ENCODE measurements at places on chromosomes 11 and 22.
A peak's percentile ranks its signal among the peaks of the same experiment; 100 is the strongest.

DNA sequence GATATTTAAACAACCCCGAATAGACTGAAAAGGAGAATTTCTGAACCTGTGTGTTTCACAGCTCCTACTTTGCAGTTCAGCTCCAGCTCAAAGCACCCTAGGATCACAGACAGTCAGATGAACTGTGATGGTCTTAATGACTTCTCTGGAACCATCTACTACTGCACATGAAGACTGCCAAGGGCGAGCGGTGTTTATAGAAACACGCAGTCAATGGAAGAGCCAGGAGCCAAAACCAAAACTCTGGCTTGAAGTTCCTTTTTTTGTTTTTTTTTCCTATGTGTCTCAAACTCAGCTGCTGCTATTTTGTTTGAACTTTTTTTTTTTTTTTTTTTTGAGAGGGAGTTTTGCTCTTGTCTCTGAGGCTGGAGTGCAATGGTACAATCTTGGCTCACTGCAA lies 382.6 kb upstream of the SYN3 start:
- no peak for DNase-seq

GRCh38 chr11:60857378-60858232 lies 1.9 kb upstream of the PTGDR2 start:
- no peak for DNase-seq

DNA sequence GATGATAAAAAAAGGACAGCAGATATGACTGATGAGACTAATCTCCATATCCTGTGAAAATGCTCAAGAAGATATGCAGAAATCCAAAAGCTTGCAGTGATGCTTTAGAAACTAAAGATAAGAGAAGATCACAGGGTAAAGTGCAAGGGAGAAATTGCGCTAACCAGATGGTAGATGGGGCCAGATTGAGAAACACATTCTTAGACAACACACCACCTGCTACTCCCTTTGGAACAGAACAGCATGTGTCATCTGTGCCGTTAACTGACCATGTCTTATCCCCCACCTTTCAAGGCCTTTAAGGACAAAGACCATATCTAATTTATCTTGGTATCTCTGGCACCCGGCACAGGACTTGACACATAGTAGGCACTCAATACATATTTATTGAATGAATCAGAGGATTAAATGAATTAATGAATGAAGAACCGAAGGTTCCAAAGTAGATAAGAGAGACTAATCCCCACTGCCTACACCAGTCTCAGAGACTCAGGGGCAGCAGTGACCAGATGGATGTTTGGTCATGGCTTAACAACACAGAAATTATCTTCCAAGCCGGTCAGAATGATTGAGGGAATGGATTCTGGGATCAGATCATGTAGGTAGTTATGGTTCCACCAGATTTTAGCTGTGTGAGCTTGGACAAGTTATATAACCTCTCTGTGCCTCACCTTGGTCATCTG lies 12.3 kb upstream of the P2RY2 start:
- no peak for DNase-seq

GRCh38 chr11:31799435-31800397 lies 11.4 kb downstream of the PAX6 start:
- no peak for DNase-seq

GRCh38 chr11:59191890-59192289 lies 20.0 kb downstream of the DTX4 start:
- no peak for DNase-seq

DNA sequence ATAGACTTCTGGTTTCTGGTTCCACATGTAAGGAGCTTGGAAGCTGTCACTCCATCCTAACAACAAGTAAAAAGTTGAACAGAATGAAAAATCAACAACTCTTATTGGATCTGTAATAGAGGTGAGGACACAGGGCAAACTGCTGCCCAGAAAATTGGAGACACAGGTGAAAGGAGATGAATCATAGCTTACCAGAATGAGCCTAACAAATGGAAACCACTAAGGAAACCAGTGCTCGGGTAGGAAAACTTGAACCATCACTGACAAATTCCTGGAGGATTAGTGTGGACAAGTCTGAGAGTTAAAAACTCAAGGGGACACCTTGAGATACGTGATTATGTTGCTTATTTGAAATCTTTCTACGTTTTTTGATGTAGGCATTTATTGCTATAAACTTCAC lies 52.1 kb downstream of the GDPD4 start:
- DNase-seq: no peak

DNA sequence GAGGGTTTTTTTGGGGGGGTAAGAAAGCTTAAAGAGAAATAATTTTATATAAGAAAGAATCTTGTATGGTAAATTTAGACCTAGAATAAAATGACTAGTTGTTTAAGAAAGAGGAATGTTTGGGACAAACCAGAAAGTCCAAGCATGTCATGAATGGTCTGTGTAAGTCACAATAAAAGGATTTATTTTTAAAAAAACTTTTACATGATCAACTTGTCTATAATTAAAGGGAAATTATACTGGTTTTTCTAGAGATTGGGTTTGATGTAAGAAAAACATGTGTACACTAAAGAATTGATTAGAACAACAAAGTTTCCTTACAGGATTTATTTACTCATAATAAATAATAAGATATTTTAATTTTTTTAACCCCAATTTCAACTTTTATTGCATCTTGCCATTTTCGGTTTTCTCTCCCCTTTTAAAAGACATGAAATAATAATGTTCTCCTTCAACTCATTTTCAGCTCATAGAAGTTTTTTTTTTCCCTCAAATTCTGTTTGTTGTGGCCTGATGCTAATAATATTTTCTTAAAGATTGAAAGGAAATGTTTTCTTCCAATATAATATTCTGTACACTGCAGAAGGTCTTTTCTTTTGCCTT lies 35.4 kb upstream of the INCENP start:
- DNase-seq: no peak

DNA sequence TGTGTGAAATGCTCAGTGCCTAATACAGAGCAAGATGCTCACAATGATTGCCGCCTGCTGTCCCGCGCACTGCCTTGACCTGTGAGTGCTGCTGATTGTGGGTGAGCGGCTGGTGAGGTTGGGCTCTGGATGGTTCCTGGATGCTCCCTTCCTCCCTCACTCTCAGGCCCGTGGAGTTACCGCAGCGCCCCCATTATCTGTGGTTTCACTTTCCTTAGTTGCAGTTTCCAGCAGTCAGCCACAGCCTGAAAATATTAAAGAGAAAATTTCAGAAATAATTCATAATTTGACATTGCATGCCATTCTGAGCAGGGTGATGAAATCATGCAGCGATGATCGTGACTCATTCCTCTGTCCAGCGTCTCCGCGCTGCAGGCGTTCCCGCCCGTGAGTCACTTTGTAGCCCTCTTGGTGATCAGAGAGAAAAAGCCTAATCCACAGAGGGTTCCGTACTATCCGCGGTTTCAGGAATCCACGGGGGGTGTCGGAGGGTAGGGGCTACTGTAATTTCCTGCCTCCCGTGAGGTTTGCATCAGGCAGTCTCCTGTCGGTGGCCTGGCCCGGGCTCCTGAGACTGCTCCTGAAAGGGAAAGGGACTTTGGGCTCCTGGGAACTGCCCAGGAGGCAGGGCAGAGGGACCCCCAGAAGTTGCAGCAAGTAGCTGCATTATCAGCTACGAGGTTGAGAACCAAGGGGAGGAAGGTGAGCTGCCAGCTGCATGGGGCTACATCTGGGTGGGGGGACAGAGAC lies 10.6 kb downstream of the RPL3 start:
- DNase-seq: peak; percentile 75

- no peak for DNase-seq
Measured at GRCh38 chr11:36164506-36165250, 124.5 kb downstream of the COMMD9 start.

DNA sequence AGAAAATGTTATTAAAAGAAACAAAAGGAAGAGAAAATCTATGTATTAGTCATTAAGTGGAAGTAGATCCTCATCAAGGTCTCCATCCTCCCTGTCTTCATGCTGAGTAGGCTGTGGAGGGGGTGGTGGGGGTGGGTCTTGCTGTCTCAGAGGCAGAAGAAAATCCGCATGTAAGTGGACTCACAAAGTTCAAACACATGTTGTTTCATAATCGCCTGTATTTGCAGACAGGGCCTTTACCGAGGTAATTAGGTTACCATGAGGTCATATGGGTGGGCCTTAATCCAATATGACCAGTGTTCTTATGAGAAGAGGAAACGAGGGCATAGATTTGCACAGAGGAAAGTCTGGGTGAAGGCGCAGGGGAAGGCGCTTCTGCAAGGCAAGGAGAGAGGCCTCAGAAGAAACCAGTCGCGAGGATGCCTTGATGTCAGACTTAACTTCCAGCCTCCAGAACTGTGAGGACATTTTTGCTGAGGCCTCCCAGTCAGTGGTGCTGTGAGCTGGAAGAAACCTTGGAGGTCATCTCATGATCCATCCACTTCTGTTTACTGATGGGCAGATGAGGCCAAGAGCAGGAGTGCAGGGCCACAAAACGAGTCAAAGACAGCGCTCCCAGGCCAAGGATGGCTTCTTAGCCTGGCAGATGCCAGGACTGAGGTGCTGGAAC lies 49.3 kb upstream of the THY1 start:
- no peak for DNase-seq

GRCh38 chr11:48006301-48006992 lies 26.1 kb downstream of the PTPRJ start:
- DNase-seq: no peak

DNA sequence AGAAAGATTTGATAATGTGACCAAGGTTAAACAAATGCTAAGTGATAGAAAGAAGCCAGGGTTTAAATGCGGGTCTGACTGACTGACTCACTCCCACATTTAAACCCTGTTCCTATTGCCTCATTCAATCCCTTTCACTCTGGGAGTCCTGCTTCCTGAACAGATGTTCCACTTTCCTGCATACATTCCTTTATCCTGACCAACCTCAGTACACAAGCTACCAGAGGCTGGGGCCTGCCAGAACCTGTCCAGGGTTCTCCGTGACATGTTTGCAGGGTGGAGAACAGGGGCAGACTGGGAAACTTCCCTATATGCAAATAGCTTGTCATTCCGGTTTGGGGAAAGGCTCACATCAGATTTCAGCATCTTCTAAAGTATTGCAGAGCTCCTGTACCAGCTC lies 3.0 kb upstream of the ANKK1 start:
- DNase-seq: peak; percentile 59

GRCh38 chr22:47144076-47144765 lies 381.8 kb downstream of the TBC1D22A start:
- no peak for DNase-seq

DNA sequence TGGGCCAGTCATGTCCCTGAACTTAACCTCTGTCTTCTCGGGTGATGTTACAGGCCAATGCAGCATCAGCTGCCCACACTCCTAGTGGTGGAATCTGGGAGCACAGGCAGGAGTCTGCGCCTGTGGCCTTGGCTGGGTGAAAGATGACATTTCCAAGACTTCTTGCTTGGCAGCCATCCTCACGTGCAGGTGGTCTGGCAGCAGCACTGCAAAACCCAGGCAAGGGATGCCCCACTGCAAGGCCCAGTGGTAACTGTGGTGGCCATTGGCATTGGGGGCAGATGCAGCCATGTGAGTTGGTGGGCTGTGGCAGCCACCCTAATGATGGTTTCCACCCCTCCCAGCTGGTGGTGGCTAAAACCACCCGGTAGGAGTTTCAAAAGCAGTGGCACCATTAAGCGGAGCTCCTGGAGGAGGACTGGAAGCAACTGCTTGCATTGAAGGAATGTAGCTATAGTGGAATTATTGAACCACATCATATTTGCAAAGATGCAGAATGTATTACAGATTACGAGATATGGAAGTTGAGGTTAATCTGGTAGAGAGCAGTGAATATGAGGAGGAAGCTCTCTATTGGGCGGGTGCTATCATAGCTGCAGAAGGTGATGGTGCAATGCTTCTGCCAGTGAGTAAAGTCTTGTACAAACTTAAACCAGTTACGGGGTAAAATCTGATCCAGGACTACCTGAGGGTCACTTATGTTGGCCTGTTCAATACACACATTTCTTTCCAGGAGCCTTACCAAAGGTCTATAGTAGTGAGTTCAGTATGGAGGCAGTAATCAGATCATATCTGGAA lies 120.7 kb upstream of the TOP3B start:
- no peak for DNase-seq

DNA sequence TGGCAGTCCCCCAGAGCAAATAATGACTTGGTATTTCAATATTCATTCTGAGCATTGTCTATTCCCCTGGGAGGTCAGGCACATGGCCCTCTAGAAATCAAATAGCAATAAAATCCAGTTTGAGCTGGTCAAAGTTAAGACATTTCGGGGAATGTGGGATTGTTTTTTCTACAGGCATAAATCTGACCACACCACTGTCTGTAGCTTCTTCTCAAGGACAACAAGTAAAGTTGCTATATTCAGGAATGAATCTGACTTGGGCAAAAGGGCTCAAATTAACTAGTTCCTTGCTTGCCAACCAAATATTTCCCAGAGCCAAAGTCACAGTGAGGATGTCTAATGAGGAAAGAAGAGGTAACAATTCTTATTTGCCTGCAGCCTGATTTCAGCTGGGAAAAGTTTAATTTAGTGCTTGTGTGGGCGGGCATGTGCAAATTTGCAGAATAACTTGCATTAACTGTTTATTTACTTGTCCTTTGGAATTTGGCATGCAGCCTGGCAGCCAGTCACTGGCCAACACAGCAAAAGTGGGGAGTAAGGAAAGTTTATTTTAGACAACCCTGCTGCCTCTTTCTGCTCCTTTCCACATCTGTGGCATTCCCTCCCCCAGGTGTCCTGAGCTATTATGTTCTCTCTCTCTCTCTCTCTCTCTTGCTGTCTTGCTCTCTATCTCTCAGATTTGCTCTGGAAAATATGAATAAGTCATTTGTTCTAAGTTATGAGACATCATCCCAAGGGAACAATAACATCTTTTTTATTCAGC lies 51.2 kb upstream of the ARHGAP20 start:
- DNase-seq: peak; percentile 4

- DNase-seq: no peak
Measured at GRCh38 chr11:73656985-73657384, 10.6 kb downstream of the PLEKHB1 start.

DNA sequence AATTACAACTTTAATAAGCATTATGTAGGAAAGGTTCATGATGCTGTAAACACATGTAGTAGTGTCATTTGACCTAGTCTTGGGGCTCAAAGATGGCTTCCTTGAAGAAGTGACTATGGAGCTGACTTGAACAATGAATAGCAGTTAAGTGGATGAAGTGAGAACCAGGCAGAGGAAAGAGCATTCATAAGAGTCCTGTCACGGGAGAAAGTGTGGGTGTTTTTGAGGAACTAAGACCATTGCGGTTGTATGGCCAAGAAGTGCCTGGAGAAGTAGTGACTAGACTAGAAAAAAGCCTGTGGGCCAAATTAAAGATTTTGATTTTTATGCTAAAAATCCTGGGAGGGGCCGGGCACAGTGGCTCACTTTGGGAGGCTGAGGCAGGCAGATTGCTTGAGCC lies 7.2 kb upstream of the IL18BP start:
- DNase-seq: no peak

All from AG04449 (cell line).